Fibroblast of mammary gland (primary cell): ENCODE measurements at places on chromosomes 1 and 21.

- peak; percentile 22 for DNase-seq
These were observed 23.4 kb upstream of the RNF187 start for GRCh38 chr1:228463559-228464455.

- no peak for DNase-seq
These were observed 1031.6 kb downstream of the KCNT2 start for GRCh38 chr1:195576641-195577040.

GRCh38 chr1:62306065-62306464 lies 13.2 kb downstream of the KANK4 start:
- DNase-seq: peak; percentile 21

DNA sequence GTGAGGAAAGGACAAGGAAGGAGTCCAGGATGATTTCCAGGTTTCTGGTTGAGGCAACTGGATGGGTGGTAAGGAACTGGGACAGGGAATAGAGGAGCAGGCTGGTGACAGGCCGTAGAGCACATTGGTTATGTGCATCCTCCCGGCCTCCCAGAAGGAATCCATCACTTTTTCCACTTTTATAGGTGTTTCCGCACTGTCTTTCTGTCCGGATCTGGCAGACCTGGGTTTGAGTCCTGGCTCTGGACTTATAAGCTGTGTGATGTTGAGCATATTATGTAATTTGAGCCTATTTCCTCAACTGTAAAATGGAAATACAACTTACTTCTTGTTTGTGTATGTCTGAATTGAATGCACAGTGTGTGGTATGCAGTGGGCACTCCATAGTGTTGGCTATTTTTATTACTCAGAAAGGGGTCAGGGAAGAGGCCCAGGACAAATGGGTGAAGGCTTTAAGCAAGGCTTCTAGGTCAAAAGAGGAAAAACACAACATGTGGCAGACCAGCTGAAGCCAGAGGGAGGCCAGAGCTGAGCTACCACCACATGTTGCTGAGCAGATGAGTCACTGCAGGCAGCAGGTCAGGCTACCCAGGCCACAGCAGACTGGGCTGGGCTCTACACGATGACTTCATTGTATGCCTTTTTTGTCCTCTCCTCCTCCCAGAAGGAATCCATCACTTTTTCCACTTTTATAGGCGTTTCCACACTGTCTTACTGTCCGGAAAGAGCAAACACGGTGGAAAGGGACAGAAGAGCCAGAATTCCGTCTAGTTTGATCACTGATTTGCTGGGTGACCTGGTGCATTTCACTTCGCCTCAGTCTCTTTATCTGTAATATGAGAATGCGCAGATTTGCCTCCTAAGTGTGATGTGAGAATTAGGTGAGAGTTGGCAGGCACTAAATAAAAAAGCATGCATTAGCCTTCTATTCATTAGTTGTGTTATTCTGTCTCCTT lies 791 bp upstream of the MAST2 start:
- DNase-seq: peak; percentile 99

GRCh38 chr1:111769517-111770146 lies 13.9 kb downstream of the DDX20 start:
- DNase-seq: peak; percentile 82

DNA sequence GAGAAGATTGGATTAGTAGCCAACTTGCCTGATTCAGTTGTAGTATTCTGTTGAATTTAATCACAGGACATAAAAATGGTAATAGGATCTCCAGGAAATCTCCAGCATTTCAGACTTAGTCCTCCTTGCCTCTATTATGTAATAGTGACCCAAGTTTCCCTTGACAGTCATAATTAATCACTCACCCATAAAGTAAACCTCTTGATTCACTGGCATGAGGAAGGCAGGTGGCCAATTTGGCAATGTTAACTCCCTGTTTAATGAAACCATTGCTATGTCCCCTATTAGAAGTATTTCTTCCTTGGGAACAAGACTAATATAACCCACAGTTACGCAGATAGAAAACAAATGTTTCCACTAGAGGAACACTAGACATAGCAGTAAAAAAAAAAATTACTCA lies 604.8 kb upstream of the CXADR start:
- peak; percentile 30 for DNase-seq

GRCh38 chr1:205398586-205398985 lies 23.3 kb downstream of the LEMD1 start:
- no peak for DNase-seq

- no peak for DNase-seq
These were observed 3.0 kb upstream of the TSPAN1 start for GRCh38 chr1:46171871-46172270.

GRCh38 chr1:8193840-8194406 lies 124.0 kb upstream of the SLC45A1 start:
- DNase-seq: no peak

DNA sequence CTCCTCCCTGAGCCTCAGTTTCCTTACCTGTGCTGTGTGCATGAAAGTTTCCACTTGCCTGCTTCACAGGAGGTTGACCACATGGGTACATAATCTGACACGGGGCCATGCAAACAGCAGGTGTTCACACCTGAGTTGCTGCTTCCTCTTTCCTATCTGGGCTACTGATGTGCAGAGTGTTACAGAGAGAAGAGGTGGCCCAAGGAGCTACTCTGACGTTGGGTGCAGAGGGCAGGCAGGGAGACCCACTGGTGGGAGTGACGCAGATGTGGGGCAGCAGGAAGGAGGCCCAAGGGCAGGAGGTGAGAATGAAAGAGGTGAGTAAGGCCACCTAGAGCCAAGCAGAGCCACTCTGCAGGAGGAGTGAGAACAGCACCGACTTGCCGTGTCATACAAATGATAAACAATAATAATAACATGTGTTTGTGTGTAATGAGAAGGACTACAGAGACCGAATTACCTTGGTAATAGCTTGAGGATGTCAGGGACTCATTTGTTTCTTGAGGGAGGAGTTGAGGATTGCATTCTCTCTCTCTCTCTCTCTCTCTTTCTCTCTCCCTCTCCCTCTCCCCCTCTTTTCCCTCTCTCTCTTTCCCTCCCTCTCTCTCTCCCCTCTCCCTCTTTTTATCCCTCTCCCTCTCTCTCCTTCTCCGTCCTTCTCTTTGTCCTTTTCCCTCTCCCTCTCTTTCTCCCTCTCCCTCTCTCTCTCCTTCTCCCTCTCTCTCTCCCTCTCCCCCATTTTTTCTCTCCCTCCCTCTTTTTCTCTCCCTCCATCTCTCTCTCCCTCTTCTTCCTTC lies 87.4 kb upstream of the IGSF21 start:
- no peak for DNase-seq

DNA sequence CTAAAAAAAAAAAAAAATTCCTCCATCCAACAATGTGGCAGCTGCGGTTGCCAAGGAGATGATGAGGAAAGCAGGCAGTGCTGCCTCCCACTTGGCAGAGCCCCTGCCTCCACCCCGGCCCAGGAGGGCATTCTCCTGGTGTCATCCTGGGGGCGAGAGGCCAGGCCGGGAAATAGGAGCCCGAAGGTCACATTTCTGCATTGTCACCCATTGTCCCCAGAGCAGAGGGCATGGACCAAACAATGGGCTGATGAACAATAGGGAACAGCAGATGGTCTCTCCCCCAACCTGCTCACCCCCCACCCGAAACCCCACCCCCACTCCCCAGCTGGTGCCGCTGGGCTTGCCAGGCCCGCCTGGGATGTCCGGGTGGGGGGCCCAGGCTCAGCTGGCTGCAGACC lies 37.3 kb downstream of the CAMK2N1 start:
- no peak for DNase-seq

- DNase-seq: peak; percentile 54
These were observed 148.7 kb downstream of the ADSS2 start for GRCh38 chr1:244302876-244303609.

GRCh38 chr1:16391411-16391810 lies 24.4 kb downstream of the SZRD1 start:
- DNase-seq: no peak

DNA sequence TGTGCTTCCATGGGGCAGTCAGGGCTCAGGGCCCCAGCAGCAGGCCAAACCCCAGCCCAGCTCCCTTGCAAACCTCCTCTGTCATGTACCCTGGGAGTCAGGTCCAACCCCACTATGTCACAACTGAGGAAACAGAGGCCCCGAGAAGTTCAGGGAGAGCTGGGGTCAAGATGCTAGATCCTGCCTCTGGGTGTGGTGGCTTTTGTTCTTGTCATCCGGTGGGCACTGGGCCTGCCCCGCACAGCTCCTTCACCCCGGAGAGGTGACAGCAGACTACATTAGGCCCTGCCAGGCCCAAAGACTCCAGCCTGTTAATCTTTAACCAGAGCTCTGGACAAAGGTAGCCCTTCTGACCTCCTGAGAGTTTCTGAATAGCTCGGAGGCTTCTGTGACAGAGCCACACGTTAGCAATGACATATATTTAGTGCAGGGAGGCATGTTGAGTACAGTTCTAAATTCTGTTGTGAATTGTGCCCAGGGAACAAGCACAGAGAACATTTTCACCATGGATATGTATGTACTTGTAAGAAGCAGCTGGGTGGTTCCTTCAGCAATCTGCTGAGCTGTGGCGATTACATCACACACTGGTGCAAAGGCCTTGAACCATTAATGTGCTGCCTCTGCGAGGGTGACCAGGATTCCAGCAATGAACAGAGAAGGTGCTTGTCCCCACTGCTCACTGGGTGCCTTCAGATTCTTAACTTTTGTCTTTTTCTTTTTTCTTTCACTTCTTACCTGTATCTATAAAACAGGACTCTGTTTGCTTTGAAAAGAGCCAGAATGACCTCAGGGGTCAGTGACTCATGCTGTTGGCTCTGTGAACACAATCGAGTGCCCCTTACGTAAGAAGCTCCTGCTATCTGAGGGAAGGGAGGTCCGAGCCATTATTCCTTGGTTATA lies 102.8 kb downstream of the RHOU start:
- DNase-seq: peak; percentile 91

GRCh38 chr1:8259498-8260290 lies 58.2 kb upstream of the SLC45A1 start:
- DNase-seq: peak; percentile 60

DNA sequence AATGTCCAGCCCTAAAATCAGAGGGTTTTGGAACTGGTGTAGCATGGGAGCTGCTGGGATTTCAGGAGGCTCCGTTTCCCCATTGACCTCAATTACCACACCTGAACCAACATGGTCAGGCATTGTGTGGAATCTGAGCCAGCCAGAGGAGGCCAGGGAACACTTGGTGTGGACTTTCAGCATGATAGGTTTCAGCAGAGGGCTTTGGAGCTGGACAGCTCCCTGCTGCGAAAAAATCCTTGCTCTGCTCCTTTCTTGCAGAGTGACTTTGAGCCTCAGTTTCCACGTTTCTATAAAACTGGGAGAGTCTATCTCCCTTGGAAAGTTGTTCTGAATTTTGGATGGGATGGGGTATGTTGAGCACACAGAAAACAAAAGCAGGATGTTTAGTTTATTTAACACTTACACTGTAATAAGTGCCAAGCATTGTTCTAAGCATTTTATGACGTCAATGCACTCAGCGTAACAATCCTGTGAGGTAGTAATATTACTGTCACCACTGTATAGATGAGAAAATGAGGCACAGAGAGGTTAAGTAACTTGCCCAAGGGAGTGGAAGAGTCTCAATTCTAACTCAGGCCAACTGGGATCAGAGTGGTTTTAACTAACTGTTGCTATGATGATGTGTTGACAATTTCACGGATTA lies 168.0 kb downstream of the GRIK3 start:
- no peak for DNase-seq

GRCh38 chr1:111604931-111605330 lies 14.7 kb upstream of the RAP1A start:
- peak; percentile 61 for DNase-seq

DNA sequence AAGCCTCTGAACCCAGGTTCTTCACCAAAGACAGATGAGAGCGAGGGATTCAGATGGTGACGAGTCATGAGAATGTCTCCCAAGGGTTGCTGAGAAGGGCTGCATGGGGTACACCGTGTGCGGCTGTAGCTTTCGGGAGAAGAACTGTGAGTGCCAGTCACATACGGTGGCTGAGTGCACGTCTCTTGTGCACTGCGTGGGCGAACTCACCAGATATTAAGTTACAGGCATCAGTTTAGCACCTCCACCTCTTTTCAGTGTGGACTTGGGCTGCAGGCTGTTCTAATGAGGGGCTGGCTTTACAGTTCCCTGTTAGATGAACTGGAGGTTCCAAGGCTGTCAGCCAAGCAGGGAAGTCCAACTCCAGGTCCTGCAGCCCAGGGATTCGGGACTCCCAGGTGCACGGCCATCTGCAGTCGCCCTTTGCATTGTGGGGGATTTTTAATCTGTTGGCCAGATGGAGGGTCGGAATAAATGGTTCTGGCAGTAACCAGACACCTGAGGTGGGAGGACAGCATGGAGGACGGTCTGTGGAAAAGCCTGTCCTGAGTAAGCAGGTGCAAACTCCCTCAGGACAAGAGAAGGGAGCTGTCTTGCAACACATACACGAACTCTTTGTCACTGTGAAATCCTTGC lies 26.5 kb upstream of the AVPR1B start:
- no peak for DNase-seq

DNA sequence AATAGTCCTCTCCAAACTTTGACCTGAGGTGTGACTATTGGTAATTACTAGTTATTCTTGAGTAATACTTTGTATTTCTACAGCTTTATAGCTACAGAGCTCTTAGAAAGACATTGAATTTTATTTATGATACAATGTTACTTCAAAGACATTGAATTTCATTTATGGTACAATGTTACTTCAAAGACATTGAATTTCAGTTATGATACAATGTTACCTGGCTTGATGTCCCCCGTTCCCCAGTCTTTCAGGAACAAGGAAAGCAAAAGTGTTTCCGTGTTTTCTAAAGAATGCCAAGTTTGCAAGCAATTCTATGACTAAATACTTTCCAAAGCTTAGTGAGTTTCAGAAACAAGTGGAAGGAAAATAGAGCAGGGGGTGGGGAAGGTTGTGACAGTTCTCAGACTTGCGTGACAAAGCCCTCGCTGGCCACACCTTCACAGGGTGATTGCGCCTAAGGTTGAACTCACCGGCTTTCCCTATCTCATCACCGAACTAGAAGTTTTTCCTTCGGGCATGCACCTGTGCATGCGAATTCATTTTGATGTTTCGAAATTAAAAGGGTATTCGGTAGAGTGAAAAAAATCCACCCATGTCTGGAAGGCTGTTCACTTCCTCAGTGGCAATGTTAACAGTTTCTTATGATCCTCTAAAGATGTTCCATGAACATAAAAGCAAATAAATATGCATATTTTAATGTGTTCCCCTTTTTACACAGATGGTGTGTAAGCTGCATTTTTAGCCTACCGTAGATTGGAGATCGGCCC lies 909 bp upstream of the PAXBP1 start:
- DNase-seq: peak; percentile 15

DNA sequence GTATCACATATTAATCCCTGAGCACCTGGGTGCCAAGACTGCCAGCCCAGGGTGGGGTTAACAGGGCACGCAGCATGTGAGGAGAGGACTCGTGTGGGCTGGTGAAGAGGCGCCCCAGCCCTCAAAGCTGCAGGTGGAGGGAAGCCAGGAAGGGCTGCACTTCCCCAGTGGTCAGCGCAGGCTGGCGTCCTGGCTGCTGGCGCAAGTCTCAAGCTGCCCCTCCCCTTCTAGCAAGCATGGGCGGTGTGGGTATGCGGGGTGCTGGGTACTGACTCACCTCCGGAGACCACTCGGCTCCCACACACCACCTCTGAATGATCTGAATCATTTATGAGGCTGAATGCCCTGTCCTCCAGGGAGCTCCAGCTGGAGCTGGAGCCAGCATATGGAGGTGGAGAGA lies 44.0 kb downstream of the EIF2D start:
- DNase-seq: peak; percentile 59
